NCI-H2171 treated with DMSO at 0.1 percent for 48 hours (cell line): ENCODE measurements at places on chromosomes 3 and 15.
A peak's percentile ranks its signal among the peaks of the same experiment; 100 is the strongest.

GRCh38 chr15:45162771-45163507 is 24.8 kb downstream of the SHF start:
- DNase-seq: peak; percentile 87

- no peak for DNase-seq
Observed at GRCh38 chr3:77227567-77227966, 187.7 kb downstream of the ROBO2 start.

GRCh38 chr3:188488801-188489200 is 334.8 kb downstream of the LPP start:
- DNase-seq: no peak

GRCh38 chr3:65535260-65535659 is 503.5 kb downstream of the MAGI1 start:
- no peak for DNase-seq

GRCh38 chr3:139259398-139259797 is 84.4 kb upstream of the MRPS22 start:
- no peak for DNase-seq

GRCh38 chr15:43132830-43133429 is 456 bp upstream of the TMEM62 start:
- no peak for DNase-seq

DNA sequence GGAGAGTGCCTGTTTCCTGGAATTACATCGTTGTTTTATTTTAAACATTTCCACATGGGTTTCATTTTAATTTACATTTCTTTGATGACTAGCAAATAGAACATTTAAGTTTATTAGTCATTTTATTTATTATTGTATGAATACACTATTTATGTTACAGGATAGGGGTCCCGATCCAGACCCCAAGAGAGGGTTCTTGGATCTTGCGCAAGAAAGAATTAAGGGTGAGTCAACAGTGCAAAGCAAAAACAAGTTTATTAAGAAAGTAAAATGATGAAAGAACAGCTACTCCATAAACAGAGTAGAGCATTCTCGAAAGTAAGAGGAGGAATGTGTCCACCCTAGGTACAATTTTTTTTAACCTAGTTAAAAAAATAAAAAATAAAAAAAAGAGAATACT is 539.5 kb downstream of the NAALADL2 start:
- DNase-seq: no peak

DNA sequence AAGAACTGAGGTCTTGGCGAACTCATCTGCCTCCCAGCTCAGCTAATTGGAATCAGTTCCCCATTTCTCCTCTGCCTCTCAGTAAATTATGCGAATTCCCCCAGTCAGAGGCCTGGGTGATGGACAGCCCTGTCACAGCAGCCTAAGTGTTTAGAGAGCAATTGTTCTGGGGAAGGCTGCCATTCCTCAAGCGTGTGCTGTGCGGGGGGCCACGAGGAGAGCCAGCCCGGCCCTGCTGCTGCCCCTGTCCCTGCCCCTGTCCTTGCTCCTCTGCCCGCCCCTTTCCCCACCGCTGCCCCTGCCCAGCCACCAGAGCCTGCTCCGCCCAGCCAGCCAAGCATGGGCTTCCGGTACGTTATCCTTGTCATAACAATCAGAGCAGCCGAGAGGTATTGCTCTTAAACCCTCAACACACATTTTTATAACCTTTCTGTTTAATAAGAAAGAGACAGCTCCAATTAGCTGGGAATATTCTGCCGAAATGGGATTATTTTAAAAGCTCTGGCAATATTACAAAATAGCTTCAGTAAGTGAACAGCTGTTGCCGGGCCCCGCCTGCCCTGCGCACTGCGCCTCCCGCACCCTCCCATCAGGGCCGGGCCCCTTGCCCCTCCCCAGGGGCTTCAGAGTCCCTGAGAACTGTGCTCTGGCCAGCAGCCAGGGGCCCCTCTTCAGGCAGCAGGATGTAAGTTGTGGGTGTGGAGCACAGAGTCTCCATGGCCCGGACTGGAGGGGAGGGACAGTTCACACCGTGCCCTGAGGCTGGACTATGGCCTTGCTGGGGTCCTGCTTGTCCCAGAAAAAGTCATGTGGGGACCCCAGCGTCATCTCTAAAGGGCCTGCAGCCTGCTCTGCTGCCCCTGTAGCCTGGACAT is 12.4 kb upstream of the CACNA2D2 start:
- DNase-seq: peak; percentile 87

DNA sequence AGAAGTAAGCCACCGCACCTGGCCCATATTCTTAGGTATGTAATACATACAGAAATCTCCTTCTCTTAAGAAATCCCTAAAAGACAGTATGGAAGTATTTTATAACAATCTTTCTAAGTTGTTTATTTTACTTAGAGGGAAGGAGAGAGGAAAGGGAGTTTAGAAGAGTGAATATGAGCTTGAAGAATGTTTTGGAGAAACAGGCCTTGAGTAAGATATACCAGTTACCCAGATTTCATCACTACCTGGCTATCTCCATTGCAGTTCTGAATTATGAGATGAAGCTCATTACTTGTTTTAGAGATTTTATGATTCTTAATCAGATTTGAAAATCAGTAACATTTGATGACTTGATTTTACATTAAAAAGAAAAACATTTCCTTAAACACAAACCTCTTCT is 71.9 kb downstream of the DCUN1D1 start:
- no peak for DNase-seq

- DNase-seq: peak; percentile 80
Observed at GRCh38 chr3:173395412-173396181, 1.9 kb upstream of the NLGN1 start.

GRCh38 chr15:60486742-60487141 is 7.8 kb upstream of the ICE2 start:
- DNase-seq: no peak

DNA sequence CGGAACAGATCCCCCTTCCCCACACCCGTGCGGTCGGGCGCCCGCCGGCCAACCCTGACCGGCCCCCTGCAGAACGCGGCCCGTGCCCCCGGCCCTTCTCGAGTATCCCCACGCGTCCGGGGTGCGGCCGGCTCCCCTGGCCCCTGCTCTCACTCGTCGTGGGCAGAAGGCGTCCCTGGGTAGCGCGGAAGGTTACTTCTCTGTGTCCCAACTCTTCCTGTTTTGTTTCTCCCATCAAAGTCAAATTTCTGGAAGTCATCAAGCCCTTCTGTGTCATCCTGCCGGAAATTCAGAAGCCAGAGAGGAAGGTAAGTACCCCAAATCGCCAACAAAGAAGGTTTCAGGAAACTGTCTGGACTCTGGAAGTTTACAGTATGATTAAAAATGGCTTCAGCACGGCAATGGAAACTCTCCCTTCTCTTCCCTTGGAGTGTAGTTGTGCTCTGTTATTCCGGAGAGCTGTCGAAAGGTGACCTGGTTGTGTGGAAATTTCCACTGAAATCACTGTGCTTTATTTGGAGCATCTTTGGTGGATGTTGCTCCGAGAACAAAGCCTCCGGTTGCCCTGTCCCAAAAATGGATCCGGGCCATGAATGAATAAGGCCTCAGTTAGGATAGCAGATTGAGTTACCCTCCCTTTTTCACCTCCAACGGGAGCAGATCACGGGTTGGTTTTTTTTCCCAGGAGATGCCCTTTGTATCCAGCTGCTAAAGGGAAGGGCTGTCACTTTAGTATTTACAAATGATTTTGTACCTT is 536 bp downstream of the SEC61A1 start:
- DNase-seq: peak; percentile 23

DNA sequence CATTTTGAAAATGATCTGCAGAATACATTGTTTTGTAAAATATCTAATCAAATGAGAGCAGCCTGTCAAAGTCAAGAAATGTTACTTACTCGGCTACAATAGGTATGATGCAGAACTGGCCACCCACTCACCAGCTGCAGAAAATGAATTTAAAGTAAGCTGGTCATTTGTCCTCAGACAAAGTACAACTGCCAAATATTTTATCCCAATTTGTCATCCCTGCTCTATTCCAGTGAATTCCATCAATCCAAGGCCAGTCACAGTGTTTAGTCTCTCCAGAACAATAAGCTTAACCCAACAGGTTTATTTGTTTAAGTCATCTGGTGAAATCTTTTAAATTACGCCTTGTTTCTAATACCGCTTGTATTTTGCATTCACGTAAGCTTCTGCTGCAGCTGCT is 46.6 kb upstream of the TCF12 start:
- no peak for DNase-seq

- no peak for DNase-seq
Observed at GRCh38 chr3:110178965-110179364, 841.6 kb upstream of the DPPA4 start.

DNA sequence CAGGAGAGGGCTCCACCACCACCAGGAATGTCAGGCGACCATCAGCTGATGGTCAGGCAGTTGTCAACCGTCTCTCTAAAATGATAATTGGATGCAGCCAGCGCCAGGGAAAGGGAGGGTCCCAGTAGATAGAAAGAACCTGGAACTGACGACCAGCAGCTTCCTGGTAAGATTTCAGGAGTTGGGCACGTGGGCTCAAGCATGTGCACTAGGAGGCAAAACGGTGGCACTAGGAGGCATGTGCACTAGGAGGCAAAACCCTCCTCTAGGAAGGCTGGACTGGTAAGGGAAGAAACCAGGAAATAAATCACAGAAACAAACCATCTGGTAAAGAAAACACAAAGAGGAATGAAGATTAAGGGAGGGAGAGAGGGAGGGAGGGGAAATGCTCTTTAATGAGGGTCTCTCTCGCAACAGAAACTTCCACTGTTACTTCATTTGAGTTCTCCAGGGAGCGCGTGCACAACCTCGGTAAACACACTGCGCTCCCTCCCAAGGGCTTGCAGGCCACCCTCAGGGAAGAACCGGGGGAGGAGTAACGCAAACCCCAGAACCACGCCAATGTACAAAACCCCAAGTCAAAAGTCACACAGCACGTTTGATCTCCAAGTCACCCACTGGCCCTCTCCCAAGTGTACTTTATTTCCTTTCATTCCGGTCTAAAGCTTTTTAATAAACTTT is 116.7 kb downstream of the XXYLT1 start:
- DNase-seq: no peak

- DNase-seq: no peak
Observed at GRCh38 chr3:52495777-52496602, 852 bp downstream of the STAB1 start.

DNA sequence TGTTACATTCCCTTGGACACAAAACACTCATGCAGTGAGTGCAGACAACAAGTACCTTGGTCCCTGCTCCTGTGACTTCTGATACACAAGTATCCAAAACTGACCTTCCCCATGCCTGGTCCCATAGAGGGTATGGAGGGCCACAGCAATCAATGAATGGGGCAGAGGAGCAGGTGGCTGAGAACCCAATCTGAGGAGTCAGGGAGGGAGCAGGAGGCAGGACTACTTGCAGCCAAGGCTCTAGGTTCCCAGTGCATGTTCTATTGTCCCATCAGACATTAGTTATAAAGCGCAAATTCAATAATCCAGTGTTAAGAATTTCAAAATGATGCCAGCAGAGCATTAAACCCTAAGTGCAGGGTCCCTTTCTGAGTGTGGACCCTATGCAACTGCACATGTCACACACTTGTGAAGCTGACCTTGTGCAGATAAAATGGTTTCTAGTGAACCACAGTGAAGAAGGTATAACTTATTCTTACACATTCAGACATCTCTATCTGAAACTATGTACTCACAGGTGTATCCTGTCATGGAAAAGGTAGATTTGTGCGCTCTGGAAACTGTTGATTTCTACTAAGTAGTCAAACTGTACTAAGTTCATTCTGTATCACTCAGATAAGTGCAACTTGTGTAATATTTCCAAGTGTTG is 107.3 kb upstream of the ABI3BP start:
- DNase-seq: no peak

DNA sequence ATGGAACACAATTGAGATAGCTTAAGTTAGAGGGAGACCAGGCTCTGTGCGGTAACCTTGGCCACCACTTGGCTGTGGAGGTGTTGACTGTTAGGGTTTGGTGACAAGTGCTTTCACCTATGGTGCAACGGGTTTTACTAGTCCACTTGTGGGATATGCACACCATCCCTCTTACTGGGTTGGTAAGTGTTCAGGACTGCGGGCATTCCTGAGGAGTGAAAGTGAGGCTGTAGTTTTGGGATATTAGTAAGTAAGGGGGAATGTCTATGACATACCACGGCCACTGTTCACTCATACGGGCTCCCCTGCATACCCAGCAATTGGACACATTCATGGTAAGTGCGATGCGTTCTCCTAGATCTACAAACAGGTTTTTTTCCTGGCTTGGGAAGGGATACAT is 8.0 kb upstream of the RAD54L2 start:
- no peak for DNase-seq

DNA sequence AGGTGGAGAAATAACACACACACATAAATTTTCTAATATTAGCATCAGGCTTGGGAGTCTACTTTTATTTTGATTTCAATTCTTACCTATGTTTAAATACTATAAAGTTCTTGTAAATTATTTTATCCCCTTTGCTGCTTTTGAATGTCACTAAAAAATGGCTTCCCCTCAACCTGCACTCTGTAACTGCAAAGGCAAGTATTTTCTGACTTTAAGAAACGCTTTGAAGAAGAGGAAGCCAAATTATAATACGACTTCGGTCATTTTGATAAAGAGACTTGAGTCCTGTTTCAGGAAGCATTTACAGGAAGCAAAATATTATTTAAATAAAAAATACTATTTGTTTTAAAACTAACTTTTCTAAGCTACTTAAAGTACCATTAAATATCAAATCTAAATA is 627.7 kb upstream of the AGTR1 start:
- DNase-seq: no peak

- DNase-seq: no peak
Observed at GRCh38 chr3:38687321-38687720, 37.8 kb upstream of the SCN5A start.

DNA sequence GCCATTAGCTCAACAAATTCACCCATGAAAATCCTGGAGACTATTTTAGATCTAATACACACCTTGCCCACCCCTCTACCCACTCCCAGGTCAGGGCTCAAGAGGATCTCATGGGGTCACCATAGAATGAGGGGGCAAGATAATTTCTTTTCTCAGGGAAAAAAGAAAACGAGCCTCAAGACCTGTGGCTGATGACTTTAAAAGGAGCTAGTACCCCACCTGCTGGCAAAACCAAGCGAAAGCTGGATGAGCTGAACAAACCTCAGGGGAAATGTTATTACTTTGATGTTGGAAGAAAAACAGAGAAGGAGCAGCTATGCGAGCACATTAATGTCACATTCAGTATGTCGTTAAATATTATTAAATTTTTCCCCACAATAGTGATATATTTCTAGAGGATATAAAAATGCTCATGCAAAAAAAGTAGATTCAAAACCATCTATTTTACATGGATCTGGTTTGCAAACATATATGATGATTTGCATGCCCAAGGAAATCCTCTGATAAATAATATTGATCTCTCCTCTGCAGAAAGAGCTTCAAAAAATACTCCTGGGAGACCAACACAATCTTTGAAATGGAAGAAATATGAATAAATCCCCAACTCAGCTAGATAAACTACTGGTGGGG is 37.7 kb downstream of the PLD1 start:
- peak; percentile 77 for DNase-seq

GRCh38 chr15:45429941-45430792 is 51.8 kb upstream of the GATM start:
- peak; percentile 22 for DNase-seq
